Nucleus accumbens (tissue), 56 donors: ENCODE measurements at places on chromosomes 7 and 10.
A peak's percentile ranks its signal among the peaks of the same experiment; 100 is the strongest.

- no peak for DNase-seq
Observed at GRCh38 chr10:55160655-55161283, 359.7 kb upstream of the PCDH15 start.

- no peak for DNase-seq
Observed at GRCh38 chr10:43816351-43817321, 168.0 kb upstream of the ZNF32 start.

- DNase-seq = peak; percentile 55
Observed at GRCh38 chr10:60942788-60943315, 1.1 kb downstream of the RHOBTB1 start.

- peak; percentile 76 for DNase-seq
Observed at GRCh38 chr7:151083071-151083823, at the start of gene TMUB1. Gene TMUB1, minus strand, starts transcription at chr7:151083493. Its CDS starts 930 bp downstream, at chr7:151082563.

DNA sequence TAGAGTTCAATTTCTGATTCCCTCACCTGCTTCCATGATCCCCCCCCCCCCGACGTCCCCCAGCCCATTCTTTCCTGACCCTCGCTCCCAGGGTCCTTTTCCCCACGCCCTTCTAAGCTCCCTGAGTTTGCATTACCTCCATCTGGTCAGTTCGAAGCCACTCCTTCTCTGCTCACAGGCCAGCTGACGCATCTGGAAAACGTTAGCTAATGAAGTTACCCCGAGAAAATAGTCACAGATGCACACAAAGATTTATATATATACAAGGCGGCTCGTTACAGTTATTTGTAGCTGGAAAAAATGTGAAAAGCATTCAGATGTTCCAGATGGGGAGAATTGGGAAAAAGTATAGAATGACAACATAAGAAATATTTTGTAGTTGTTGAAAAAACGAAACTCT, 630.0 kb upstream of the FOXK1 start:
- DNase-seq = no peak

GRCh38 chr7:8931906-8932646, 498.7 kb downstream of the NXPH1 start:
- DNase-seq = no peak

GRCh38 chr7:92815412-92815811, 21.0 kb downstream of the CDK6 start:
- DNase-seq = no peak

- no peak for DNase-seq
Observed at GRCh38 chr10:13758312-13758711, 171.5 kb downstream of the PRPF18 start.

- no peak for DNase-seq
Observed at GRCh38 chr10:128083191-128083895, 42.9 kb downstream of the MKI67 start.

DNA sequence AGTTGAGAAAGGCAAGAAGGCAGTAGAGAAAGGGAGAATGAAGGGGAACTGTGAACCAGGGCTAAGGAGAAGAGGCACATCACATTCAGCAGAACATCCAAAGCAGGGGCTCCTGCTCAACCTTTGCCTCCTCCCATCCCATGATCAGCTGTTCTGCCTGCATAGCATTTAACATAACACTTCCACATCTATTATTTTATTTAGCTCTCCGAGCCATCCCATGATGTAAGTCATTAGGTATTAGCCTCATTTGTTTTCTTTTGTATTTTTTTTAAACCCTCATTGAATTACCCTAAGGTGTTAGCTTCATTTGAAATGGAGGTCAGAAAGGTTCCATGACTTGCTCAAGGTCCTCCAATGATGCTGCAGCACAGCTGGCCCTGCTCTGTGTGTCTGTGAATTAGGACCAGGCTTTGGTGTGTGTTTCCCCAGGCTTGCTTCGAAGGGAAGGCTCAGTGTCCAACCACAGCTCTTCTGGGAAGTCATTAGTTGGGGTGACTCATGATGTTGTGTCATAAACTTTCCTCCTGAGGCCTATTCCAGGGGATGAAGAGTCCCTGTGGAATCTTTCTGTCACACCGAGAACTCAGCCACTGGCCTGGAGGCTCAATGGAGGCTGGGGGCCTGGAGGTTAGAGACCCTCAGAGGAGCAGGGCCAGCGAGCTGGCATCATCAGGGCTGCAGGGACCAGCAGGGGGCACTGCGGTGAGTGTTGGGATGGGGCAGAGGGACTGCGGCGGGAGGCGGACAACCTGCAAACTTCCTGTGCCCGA, 16.5 kb downstream of the NPFFR1 start:
- DNase-seq = no peak

- no peak for DNase-seq
Observed at GRCh38 chr7:35380739-35381224, 126.9 kb upstream of the TBX20 start.

- no peak for DNase-seq
Observed at GRCh38 chr10:74839708-74840107, 13.3 kb downstream of the KAT6B start.

DNA sequence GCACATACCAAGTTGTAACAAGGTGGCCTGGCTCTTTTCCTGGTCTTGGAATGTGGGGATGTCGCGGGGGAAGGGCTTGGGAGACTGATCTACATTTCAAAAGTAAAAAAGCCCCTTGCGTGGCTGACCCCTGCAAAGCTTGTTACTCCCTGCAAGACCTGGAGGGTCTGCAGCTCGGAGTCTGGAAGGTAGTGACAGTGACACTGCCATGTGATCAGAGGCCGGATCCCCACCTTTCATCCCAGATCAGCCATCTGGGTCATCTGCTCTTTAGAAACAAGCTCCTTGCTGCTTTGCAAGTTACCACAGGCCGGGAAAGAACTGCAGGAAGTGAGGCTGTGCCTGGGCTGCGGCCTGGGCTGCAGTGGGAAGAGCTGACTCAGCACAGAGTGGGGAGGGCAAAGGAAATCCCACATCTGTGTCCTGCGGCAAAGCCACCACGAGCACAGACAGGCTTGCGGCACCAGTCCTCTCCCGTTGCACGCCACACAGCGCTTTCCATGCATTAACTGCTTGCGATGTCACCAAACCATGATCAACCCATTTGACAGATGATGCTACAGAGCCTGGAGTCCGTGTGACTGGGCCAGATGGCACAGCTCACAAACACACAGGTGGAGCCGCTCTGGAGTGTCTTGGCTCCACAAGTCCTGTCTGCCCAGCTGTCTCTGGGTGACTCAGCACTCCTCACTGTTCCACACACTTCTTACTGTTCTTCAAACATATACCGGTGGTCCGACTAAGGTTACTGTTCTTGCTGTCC, 97.7 kb downstream of the SH3PXD2A start:
- DNase-seq = no peak

DNA sequence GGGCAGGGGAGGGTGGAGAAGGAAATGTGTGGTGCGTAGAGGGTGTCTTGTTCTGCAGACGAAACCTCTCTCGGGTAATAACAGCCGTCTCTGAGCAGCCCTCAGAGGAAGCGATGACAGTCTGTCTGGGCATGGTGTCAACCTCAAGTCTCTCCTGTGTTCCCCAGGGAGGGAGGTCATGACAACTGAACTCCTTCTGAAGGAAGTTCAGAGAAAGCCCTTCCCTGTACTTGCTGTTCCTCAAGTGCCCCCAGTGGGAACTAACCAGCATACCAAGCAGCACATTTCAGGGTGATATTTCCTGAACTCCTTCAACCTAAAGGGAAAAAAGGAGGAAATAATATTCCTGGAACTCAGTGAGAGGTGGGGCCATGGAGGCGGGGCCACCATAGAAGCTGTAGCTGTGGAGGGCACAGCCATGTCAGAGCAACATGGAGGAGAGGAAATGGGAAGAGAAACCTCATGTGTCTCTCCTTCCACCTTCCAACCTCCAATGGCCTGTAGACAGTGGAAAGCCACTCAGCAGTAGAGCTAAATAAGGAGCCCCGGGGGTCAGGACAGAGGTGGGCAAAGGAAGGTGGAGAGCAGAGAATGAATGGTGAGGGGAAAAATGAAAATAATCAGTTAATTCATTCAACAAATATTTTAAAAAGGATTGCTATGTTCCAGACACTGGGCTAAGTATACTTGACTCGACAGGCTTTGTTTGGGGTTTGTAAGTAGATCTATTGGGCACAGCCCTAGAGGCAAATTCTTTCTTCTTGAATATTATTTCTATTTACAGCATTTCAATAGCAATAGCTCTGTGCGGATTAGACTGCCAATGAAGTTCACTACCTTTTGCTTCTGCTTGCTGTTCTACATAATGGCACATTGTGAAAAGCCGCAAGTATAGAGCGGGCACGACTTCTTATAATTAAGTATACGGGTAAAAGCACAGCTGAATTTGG, 61.0 kb upstream of the AOAH start:
- no peak for DNase-seq

- DNase-seq = no peak
Observed at GRCh38 chr10:76209135-76209534, 777.7 kb downstream of the LRMDA start.

DNA sequence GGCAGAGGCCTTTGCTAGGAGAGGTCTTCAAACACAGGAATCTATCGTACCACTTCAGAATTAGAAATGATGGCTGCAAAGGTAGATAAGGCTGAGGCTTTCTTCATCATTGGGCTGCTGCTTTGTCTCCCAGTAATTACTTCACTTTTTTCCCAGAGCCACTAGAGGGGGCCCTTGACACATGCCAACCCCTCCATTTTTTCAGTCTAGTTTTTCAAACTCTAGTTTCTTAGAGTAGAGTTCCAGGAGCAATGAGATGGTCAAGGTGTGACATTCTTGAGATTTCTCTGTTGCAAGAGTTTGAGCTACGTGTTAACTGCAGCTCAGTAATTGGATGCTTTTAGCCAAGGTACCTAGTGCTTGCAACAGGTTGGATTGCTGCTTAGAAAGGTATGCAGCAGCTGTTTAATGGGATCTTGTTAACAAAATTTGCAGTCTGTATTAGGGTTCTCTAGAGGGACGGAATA, 33.8 kb upstream of the RBM20 start:
- DNase-seq = no peak

- DNase-seq = no peak
Observed at GRCh38 chr10:4543938-4544533, 282.0 kb upstream of the AKR1E2 start.

GRCh38 chr7:2201128-2201527, 31.6 kb downstream of the MAD1L1 start:
- DNase-seq = no peak

DNA sequence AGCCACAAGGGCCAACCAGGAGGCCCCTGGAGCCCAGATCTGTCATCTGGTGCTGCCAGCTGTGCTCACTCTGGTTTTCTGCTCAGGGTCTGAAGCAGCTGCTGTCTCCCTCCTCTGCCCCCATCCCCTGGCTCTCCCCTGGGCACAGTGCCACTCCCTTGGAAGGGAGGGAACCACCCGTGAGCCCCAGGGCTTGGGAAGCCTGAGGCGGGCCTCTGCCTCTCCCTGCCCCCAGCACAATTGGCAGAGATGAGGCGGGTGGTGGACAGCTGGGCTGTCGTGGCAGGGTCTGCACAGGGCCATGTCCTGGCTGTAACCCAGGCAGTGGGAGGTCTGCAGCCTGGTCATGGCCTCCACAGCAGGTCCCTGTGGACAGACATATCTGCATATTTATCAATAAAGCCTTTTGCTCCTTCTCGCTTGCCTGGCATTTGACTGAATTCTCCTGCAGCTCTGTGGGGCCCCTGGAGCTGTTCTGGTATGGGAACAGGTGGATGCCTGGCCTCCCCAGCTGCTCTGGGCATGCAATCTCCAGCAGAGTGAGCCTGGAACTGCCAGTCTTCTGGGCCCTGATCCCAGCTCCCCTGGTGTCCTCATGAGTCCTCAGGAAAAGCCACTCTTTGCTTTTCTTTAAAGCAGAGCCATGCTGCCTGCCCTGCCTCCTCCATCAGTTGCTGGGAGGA, 1.6 kb upstream of the ANKRD2 start:
- no peak for DNase-seq

DNA sequence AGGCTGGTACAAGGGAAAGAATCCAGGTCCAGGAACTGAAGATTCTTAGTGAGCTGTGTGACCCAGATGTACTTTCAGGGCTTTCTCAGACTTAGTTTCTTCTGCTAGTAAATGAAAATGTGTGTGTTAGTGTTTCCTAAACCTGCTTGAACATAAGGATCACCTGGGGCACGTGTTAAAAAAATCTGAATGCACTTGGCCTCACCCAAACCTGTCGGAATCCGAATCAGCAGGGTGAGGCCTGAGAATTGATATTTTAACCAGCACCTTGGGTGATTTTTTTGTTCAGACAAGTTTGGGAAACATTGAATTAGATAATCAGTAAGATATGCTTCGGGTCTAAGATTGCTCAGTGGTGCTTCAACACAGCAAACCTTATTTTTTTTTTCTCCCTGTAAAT, 59.7 kb downstream of the ZNF365 start:
- no peak for DNase-seq

GRCh38 chr10:59971915-59972314, 65.6 kb upstream of the CCDC6 start:
- no peak for DNase-seq

DNA sequence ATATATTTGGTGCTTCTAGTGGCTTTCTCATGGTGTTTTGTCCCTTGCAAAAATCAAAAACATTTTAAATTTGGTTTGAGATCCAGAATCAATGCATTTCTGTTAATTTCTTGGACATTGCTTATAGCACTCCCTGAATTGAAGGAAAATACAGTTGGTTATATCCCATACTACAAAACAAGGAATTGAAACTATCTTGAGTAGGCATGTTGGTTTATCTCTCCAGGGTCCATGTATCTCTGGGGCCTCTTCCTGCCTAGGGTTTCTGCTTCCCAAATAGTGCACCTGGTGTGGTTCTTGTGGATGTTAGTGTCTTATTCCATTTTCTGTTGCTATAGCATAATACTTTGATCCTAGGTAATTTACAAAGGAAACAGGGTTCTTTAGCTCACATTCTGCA, 212.4 kb downstream of the CAMK1D start:
- DNase-seq = no peak

DNA sequence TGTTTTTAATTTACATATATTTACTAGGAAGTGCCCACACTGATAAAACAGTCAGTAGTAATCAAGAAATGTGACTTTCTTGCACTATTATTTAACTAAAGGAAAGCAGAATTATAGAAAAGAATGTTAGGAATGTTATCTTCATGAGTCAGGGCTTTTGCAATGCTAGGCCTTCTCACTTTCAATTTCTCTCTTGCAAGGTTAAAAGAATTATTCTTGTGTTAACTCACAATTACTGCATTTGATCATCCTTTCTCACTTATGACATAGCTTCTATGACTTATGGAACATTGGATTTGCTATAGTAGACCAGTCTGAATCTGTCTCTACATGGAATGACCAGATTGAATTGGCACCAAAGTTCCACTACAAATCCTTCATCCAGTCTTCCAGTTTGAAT, 192.4 kb downstream of the SDK1 start:
- no peak for DNase-seq

DNA sequence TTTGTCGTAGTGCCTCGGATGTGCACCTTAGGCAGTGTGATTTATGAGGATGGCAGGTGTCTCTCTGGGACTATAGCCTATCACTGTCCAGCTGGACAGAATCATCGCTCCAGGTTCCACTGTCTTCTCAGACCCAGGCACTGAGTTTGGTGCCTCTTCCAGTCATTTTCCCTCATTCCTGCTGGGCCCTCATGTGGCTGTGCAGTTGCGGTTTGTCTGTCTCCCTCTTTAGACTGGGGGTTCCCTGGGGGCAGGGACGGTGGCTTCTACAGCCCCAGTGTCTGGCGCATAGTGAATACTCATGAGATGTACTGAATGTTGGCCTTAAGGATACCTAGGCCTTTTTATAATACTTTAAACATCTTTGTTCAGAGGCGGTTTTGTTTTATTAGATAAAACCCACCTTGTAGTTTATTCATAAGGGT, 28.9 kb downstream of the CCM2 start:
- no peak for DNase-seq

- no peak for DNase-seq
Observed at GRCh38 chr7:86262781-86263180, 380.9 kb upstream of the GRM3 start.
